Fibroblast of the conjunctiva (primary cell): ENCODE measurements at places on chromosomes 2 and 18.

- DNase-seq: no peak
Observed at GRCh38 chr2:176599796-176600485, 330.7 kb downstream of the MTX2 start.

DNA sequence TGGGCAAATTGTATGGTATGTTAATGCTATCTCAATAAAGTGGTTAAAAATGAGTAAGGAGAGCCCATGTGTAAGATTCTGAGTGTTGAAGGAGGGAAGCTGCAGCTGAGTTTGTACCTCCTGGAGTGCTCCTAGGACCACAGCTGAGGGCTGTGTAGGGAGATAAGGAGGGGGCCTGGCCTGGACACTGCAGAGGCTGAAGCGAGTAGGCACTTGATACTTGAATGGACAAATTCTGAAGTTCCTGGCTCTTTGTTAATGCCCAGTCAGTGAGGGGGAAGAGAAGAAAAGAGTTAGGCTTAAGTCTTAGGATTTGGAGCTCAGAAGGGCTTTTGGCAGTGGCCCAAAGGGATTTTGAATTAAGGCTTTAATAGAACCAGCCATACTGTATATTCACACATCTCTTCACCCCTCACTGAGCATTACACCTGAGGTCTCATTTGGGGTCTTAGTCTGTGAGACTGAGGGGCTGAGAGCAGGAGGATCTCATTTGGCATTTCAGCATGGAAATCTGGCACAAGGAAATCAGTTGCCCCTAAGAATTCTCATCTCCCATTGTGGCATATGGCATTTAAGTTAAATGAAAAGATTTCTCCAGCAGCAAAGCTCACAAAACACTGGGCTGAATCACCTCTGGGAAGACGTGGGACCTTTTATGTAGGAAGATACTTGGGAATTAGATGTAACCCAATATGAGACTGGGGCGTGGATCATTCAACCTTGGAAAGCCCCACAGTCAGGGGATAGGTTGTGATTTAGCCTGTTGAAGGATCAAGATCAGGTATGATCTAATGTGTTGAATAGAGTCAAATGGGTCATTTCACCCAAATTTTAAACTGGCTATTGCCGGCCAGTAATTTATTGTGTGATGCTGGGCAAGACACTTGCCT is 46.8 kb downstream of the LIPG start:
- no peak for DNase-seq

GRCh38 chr2:119112770-119113488 is 45.6 kb downstream of the C1QL2 start:
- DNase-seq: no peak

DNA sequence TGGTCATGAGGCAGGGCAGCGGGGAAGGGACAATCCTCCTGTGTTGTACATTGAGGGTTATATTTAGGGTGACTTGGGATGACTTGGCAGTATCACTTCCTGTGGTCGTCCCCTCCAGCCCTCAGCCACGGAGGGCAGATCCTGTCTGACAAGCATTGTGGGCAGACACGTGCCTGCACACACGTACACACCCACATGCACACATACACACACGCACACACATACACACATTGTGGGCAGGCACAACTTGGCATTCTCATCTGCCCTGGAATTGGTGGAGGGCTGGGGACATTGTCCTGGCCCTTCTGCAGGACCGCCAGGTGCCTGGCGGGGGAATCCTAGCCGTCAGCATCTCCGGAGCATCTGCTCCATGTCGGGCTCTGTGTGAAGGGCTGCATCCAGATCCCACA is 47.6 kb downstream of the ODC1 start:
- no peak for DNase-seq

DNA sequence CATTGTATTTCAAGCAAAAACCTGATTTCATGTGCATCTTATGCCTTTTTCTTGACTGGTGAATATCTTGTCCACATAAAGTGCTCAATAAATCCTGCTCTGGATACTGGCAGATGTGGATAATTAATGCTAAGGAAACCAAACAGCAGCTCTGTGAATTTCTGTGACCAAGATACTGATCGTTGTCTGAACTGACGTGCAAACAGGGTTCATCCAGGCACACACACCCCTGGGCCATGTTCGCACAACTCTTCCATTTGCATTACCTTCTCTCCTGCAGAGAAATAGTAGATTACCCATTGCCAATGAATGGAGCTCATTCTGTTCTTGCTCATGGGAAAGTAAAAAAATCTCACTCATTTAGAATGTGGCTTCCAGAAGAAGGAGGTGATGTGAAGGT is 316.2 kb upstream of the TRIB2 start:
- DNase-seq: no peak
